Right ventricle myocardium superior (tissue), 1 donor: ENCODE measurements at places on chromosomes 2 and 18. TPM values are rescaled to one million over a fixed set of nuclear protein-coding genes. Genes with fewer than 3 reads are reported as not detected.

DNA sequence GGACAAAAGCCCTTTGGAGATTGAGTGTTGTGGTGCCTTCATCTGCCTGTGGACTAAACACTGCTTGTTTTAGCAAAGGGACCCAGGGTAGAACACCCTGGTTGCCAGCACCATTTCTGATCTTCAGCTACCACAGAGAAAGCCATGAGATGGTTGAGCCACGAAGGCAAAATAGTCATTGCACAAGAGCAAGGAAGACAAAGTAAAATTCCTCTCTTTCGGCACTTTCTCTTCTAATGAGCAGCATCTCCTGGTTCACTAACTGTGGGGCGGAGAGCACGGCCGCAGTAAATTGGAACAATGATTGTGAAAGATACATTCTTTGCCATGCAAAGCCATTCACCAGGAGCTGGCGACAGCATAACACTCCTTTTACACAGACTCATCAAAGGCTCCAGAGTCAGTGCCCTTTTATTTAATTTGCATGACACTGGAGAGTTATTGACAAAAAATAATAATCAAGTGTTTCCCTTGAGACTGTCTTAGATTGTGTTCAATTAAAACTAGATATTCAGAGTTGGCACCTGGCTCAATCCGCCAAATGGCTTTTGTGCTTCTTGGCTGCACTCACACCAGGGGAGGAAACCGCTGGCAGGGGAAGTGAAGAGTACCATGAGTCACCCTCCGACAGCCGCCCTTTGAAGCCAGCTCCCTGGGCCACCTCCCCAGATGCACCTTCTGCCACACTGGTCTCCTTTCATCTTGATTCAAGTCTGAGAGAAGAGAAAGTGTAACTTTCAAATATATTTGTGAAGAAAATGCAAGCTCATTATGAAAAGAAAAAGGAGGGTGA lies 100.5 kb upstream of the MEIS1 start:
- DNase-seq, result no peak

- DNase-seq, result no peak
These were observed 662.6 kb upstream of the ACVR2A start for GRCh38 chr2:147182260-147182659.

- no peak for DNase-seq
These were observed 10.7 kb downstream of the USP34 start for GRCh38 chr2:61460163-61460562.

DNA sequence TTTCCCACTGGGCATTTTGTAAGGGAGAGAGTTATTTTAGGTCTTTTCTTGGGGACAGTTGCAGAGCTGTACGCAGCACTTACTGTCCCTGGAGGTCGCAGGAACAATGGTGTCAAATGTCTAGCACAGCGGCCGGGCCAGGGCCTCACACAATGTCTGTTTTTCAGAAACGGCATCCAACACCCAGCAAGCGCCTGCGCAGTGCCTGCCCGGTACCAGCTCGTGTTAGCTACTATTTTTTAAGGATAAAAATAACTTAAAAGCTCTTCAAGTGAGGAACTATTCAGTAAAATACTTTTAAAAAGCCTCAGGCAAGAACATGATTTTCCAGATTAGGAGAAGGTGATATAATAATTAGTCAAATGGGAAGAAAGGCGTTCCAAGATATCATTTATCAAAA lies 90.0 kb downstream of the MBP start:
- DNase-seq, result no peak

DNA sequence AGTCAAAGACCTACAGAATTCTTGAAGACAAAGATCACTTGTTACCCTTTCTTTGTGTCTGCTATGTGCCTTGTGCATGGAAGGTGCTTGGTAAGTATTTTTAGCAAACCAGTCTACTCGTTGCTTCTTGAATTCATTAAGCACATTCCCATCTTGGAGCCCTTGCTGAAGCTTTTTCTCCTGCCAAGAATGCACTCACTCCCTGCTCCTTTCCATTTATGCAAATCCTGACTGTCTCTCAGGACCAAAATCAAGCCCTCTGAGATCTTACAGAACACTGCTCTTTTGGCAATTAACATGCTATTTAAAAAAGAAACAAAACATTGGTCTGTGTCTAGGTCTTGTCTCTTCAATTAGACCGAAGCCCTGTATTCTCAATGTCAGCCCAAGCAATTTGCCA lies 75.8 kb downstream of the CLHC1 start:
- no peak for DNase-seq

GRCh38 chr2:239966853-239967552 lies 58.1 kb downstream of the NDUFA10 start:
- DNase-seq, result peak; percentile 84

GRCh38 chr2:214856137-214856536 lies 46.7 kb upstream of the BARD1 start:
- DNase-seq, result no peak

GRCh38 chr18:48887905-48888772 lies 62.6 kb downstream of the SMAD7 start:
- peak; percentile 36 for DNase-seq

GRCh38 chr2:50929661-50930060 lies 102.3 kb downstream of the NRXN1 start:
- no peak for DNase-seq

DNA sequence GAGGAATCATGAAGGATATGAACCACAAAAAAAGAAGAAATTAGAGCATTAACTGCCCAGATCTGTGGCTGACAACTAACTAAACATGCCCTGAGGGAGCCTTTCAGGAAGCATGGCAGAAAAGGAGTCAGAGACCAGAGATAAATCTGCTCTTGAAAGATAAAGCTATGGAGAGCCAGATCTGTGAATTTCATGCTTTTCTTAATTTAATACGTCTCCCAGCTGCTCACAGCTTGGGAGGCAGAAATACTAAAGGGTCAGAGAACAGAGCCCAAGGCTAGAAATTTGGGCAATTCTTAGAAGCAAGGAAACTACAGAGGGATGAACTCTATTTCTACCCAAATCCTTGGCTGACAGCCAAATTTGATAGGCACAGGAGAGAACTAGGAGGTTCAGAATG lies 223.0 kb upstream of the DPP10 start:
- no peak for DNase-seq

GRCh38 chr2:41806286-41806685 lies 241.5 kb upstream of the PKDCC start:
- no peak for DNase-seq

DNA sequence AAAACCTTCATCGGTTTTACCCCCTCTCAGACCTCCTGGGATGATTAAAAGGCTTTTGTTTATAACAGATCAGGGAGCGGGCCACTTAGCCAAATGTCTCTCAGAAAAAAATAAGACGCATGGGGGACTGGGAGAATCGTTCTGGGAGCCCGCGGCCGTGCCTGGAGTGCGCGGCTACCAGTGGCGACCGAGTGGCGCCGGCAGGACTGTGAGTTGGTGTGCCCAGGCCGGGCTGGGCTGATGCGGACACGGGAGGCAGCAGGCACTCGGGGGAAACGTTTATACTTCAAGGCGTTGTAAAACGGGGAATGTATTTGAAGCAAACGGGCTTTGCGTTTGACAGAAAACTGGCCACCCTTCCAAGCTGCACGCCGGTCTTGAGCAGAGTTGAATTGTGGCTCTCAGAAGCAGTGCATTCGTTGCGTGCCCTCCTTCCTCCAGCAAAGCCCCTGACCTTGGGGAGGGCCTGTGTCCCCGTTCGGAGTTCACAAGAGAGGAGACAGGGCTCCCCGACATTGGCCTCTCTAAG lies 4.7 kb upstream of the HOXD10 start:
- no peak for DNase-seq

GRCh38 chr2:55842046-55842445 lies 81.5 kb downstream of the EFEMP1 start:
- no peak for DNase-seq

GRCh38 chr2:238163481-238164198 lies 4.9 kb downstream of the ERFE start:
- no peak for DNase-seq

DNA sequence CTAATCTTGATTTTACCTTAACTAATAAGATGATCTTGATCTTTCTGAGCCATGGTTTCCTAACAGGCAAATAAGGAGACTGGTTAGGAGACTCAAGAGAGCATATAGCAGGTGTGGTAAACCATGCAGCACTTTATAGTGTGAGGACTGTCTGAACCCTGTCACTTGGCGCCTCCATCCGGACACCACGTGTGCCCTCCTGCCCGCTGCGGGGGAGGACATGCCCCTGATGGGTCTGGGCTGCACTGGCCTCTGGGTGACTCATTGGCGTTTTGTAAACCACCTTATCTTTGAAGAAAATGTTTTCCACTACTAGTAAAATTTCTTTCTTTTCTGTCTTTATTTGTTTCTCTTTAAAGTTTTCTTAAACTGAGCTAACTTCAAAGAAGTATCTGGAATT lies 131.1 kb downstream of the FMNL2 start:
- DNase-seq, result no peak

DNA sequence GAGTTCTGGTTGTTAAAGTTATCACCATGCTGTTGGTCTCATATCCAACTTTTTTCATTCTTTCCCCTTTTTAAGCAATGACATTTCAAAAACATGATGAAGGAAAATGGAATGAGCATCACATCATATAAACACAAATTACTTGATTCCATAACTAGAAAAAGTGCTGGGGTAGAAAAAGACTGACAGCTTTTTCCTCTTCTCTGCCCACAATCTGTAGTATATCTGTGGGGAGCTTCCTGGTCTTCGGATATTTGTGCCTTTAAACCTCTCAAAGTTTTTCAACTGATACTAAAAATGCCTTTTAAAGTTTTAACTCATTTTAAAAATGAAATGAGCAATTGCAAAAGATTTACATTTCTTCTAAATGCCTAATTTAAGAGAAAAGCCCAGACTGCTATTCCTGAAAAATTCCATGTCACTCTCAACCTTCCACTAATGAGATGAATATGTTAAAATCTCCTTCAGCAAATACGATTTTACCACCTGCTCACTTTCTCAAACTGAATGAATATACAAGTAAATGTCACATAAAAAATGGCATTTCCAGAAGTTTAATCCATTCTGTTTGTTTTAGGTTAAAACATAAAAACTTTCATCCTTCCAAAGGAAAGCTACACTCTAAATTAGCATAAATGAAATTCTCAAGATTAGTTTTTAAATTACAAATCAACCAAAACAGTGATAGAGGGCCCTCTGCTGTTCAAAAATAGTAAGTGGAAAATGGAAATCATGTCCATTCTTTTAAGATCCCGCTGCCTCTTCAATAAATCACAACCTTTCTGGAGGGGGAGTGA lies 2.1 kb downstream of the DNAH7 start:
- DNase-seq, result no peak

DNA sequence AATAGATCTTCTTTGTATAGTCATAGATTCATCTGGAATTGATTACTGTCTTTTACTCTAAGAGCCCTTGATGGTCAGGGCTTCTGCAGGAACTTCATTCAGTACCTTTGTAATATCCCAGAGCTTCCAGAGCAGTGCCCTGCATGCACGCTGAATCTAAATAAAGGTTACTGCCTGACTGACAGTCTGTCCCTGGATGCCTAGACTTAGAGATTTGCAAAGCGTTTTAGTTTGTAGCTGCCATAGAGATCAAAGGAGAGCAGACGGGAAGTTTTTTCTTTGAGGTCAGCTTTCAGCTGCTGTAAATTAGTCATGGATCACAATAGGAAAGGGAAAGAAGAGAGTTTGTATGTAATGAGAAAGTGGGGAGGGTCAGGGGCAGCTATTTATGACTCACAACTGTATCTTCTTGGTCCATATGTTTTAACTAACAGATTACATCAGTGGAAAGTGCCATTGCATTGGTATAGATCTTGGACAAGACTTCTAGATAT lies 45.2 kb upstream of the NYAP2 start:
- DNase-seq, result no peak

- DNase-seq, result no peak
These were observed 87.4 kb upstream of the SERPINE2 start for GRCh38 chr2:224126440-224126839.

- DNase-seq, result no peak
These were observed 40.0 kb downstream of the CCDC102B start for GRCh38 chr18:68837665-68838451.

- no peak for DNase-seq
These were observed 57.4 kb upstream of the EPAS1 start for GRCh38 chr2:46239847-46240181.

GRCh38 chr2:217371781-217372213 lies 511.9 kb upstream of the TNP1 start:
- no peak for DNase-seq

DNA sequence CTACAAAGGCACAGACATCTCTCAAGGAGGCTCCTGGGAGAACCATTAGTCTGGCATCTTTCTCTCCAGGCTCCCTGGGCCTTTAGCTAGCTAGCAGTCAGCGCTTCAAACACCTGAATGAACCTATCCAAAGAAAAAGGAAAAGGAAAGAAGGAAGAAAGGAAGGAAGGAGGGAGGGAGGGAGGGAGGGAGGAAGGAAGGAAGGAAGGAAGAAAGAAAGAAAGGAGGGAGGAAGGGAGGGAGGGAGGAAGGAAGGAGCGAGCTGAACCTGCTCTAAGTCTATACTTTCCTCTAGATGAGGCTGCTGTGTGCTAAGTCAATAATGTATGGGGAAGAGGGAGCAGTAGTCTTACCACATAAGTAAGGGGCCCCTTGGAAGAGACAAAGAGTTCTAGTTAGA lies 5.1 kb upstream of the BCL11A start:
- DNase-seq, result no peak

DNA sequence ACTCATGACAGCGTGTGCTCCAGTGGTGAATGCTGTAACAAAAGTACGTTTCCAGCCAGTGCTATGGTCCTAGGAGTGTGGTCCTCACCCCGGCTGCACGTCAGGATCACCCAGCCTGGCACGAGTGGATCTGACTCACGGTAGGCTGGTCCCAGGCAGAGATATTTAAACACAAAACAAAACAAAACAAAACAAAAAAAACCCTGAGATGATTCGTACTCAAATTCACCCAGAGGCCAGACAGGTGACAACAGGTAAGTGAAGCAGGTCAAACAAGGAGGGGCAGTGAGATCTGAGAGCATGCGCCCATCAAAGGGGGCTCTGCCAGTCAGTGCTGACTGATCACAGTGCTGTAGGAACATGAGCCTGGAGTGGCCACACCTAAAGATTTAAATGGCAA lies 43.2 kb downstream of the C2orf76 start:
- no peak for DNase-seq

DNA sequence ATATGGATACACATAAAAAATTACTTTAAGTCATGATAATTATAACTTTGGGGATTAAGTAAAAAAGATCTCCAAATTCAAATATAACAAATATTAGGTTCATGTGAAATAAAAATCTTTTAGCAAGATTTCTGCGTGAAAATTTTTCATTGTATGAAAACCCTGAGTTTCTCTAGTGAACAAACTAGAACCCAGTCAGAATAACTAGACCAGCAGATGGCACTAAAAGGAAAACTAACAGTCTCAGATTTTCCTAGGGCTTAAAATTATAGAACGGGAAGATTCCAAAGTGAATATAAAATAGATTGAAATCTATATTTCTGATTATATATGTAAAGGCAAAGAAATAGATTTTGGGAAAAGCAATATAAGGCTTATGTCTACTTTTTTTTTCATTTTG lies 43.3 kb downstream of the TMEM200C start:
- no peak for DNase-seq

- DNase-seq, result no peak
These were observed 76.2 kb downstream of the WDR7 start for GRCh38 chr18:56727399-56727798.

- DNase-seq, result no peak
These were observed 7.5 kb downstream of the PRLH start for GRCh38 chr2:237573721-237574415.

GRCh38 chr2:10675131-10675530 lies 14.6 kb downstream of the NOL10 start:
- no peak for DNase-seq

- DNase-seq, result no peak
These were observed 308.9 kb downstream of the ETAA1 start for GRCh38 chr2:67706082-67706481.

Gene NDUFV2
- 521 TPM for total RNA-seq

Gene CDH2
- 308 TPM for total RNA-seq

Gene TRAPPC8
- 34.1 TPM for total RNA-seq

Gene FAM237A
- not detected for total RNA-seq

Gene RRM2
- total RNA-seq, result 1.9 TPM

Gene LCT
- not detected for total RNA-seq

Gene POTEC
- total RNA-seq, result not detected
